ENCODE measurements at places on chromosomes 7 and 10. TPM values are rescaled to one million over a fixed set of nuclear protein-coding genes. Genes with fewer than 3 reads are reported as not detected.

- DNase-seq = no peak
These were observed 48.3 kb downstream of the ZNF783 start for GRCh38 chr7:149310113-149310836.

GRCh38 chr10:61279400-61279799 lies 173.8 kb downstream of the TMEM26 start:
- DNase-seq = no peak

DNA sequence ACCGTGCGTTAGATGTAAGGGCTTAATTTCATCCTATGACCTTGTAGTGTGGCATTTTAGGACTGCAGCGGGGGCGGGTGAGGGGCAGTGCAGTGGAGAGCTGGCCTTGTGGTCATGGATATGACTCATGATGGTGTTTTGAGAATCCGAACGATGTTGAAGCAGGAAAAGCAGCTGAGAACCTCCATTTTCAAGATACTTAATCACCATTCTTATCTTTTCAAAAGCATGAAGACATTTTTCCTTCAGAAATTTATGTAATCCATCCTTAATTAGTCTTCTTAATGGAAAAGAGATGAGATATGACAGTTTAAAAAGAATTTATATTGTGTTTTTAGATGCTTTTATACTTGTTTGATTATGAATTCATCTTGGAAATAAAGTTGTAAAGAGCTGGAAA lies 9.6 kb downstream of the ATP5F1C start:
- DNase-seq = no peak

DNA sequence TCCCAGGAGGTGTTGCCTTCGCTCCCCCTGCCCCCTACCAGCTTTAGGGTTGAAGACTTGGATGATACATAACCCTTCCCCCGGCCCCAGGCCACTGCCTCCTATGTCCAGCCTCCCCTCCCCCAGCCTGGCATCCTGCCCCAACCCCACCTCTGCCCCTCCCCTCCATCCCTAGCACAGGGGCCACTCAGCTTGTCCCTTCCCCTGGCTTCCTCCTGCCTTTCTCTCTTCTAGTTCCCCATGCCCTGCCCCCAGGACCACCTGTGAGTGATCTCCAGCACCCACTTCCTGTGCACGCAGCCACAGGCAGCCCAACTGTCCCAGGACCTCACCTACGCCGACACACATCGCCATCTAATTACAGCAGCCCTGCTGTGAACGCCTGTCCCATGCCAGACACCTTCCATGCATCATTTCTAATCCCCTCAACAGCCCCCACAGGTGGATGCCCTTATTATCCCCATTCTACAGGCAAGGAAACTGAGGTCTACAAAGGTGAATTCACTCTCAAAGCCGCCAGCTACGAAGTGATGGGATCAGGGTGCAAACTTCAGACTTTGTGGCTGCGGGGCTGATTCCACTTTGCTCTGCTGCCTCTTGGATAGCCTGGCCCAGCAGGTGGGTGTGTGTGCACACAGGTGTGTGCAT lies 82.4 kb upstream of the CHST15 start:
- DNase-seq = no peak

- no peak for DNase-seq
These were observed 332.7 kb upstream of the LRGUK start for GRCh38 chr7:133794479-133794878.

HOXA2 gene
- 0.30 TPM for total RNA-seq

NOS3 gene
- total RNA-seq = 15.1 TPM

NYAP1 gene
- total RNA-seq = 1.0 TPM

MMP21 gene
- total RNA-seq = 0.14 TPM

ATP6V1F gene
- 224 TPM for total RNA-seq

IGF2BP3 gene
- total RNA-seq = 1.2 TPM
